ENCODE measurements at places on chromosomes 1 and 21.

DNA sequence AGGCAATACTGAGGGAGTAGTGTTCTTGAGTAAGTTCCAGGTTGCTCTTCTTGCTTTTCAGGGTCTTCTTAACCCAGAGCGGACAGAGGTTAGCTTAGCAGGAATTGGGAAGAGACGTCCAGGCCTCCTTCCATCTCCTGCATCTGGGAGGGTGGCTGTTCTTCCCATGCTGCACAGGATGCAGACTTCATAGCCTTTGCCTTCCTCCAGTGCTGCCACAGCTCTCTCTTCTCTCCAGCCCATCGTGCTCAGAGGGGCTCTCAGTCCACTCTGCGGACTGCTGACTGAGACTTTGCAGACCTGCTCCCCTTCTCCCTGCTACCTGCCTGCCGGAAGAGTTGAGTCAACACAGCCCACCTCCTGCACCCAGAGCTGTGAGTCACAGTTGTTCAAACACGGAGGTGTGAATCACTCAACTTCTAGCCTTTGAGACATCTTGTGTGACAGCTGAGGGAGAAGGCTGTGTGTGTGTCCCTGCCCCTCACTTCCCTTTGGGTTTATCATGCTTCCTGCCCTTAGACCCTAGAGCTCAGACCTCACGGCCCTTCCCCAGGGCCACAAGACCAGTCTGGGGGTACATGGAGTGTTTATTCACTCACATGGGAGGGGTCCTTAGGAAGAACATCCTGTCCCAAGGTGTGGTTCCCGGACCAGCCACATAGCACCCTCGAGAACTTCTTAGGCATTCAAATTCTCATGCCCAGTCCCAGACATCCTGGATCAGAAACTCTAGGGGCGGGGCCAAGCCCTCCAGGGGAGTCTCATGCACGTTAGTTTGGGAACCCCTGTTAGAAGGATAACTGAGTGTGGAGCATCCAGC, 158.3 kb upstream of the CACNA1E start:
- DNase-seq, result no peak

- DNase-seq, result no peak
Observed at GRCh38 chr1:168365719-168366479, 85.2 kb downstream of the TBX19 start.

- DNase-seq, result no peak
Observed at GRCh38 chr1:168876830-168877229, 147.8 kb upstream of the DPT start.

GRCh38 chr1:5264476-5264875, 610.1 kb downstream of the AJAP1 start:
- no peak for DNase-seq

DNA sequence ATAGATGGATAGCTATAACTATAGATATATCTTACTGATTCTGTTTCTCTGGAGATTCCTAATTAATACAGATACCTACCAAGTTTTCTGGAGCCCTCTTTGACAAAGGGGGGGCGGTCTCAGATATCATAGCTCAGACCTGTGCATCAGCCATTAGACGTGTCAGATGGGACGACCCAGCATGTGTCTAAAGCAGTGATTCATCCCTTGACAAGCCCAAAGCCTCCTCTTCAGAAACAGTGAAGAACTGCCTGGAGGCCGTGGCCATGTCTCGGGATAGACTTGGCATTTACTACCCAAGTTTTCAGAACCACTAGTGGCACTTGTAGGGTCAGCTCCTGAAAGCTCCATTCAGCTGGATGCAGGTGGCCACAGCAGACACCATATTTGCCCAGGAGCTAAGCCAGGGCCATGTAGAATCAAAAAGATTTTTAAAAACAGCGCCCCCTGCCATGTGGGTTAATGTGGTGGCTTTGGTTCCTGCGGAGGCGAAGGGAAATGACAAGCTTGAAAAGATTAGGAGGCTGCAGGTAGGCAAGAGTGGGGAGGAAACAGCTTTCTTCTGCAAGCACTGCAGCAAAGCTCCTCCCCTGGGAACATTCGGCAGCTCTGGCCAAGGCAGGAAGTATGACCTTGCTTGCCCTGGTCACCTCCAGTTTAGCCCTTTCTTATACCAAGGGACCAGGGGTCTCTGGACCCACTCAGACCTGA, 82.2 kb downstream of the FBXO2 start:
- no peak for DNase-seq

DNA sequence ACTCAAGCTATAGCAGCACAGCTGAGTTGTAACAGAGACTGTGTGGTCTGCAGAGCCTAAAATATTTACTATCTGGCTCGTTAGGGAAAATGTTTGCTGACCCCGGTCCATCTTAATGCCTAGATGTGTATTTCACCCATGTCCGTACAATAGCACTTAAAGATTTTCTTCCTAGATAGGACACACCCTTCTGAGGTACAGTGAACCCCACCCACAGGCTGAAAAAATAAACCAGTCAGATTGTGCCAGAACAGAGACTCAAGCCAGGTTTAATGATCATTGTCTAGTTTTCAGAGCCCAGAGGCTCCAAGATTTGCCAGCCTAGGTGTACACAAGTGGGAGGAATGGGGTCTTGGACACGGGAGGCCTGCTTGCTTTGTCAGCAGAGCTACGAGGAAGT, 5.6 kb downstream of the AMIGO1 start:
- no peak for DNase-seq

GRCh38 chr1:72037745-72038343, 244.5 kb downstream of the NEGR1 start:
- DNase-seq, result no peak

DNA sequence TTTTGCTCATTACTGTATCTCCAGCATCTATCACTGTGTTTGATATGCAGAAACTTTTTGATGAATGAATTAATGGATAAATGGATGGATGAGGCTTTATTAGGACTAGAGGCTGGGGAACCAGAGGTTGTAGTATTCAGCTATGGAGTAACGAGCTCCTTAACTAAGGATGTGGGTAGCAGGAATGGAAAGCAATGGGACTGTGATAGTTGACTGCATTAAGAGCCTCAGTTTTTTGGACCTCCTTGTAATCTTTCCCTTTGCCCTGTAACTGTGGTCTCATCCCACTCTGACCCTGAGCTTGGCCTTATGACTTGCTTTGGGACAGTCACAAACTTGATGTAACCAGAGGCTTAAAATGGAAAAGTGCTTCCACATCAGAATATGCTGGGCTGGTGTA, 9.0 kb upstream of the RUNX1 start:
- no peak for DNase-seq

DNA sequence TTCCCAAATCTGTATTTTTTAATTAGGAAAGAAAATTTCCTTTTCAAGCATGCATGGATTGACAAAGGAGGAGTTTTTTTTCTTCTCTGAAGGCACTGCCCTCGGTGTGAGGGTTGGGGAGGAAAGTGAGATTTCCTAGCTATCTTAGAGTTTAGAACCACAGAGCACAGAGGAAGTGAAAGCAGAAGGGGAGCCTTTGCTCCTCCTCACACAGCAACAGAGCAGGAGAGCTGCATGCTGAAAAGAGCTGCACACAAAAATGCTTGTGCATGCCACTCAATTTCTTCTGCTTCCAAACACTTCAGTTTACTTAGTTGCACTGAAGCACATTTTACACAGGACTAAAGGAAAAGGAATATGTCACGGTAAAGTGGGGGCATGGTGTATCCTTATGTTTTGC, 308.1 kb downstream of the GPATCH2 start:
- no peak for DNase-seq

DNA sequence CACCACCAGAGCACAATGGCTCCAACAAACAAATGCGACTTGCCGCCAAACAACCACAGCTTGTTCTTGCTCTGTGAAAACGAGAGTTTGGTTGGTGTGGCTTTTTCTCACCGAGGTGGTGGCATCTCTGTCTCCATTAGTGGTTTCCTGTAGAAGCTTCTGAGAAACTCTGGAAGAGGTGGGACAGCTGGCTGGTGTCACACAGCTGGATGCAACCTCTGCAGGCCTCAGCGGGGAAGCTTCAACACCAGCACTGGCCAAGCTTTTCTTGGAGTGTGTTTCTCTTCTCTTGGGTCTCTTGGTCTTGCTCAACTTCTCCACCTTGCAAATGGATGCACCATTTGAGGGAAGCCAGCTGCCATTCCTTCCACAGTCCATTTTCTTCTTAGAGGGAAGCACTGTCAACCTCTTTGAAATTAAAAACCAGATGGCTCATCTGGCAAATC, 124.8 kb downstream of the KCNN3 start:
- DNase-seq, result no peak

- DNase-seq, result no peak
Observed at GRCh38 chr1:50750021-50750619, 209.9 kb downstream of the FAF1 start.

DNA sequence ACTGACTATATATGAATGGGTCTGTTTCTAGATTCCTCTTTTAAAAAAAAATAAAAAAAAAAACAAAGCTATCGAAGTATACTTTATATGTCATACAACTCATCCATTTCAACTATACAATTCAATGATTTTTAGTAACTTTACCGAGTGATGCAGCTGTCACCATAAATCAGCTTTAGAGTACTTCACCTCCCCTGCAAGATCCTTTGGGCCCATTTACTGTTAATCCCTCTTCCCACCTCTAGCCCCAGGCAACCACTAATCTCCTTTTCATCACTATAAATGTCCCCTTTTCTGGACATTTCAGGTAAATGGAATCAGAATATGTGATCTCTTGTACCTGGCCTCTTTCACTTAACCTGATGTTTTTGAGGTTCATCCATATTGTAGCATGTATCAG, 133.9 kb downstream of the PEX14 start:
- no peak for DNase-seq

GRCh38 chr1:12434174-12434573, 183.8 kb downstream of the DHRS3 start:
- DNase-seq, result no peak
